ENCODE measurements at places on chromosomes 3 and 15.

DNA sequence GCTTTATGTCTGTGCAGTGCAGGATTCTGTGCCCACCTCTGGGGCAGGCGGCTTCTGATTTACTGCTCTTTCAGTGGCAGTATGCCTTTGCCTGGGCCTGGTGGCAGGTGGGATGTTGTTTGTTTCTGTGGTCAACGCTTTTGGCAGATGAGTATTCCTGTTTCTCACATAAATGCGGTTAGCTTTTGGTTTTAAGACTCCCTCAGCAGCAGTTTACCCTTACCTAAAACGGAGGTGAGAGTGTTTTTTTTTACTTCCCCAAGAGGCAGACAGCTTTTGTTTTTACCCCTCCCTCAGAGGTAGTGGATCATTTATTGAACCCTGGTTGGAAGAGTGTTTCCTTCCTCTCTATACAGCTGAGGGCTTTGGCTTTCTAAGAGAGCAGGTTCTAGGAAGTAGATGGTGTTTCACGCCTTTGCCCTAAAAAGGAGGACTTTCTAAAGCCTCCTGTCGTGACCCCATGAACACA lies 134.1 kb upstream of the PLSCR5 start:
- DNase-seq = no peak

DNA sequence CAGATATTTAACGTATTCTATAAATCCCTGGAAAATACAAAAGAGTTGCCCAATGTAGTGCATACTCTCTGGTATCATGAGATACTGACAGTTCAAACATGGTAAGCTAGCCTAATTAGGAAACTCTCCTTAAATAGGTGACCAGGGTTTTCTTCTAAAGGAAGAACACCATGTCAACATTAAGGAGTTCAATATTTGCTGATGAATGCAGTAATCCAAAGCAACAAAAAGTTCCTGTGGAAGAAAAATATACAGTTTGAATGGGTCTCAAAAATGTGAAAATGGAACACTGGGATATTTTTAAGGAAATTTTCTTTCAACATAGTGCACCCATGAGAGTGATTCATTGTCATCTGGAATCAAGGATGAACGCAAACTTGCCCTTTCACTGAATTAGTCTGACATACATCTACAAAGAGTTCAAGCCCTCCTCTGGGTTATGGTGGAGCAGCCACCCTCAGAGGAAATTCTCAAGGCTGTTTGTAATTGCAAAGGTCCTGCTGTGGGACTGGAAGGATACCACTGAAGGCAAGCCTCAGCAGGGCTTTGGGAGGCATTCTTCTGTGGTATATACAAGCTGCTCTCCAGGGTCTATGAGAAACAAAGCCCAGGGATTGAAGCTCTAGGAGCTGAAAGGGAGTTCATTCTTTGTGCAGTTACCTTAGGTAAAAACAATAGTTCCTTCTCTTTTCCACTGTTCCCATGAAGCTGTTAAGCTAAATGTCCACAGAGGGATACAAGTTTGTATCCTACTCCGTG lies 700.3 kb downstream of the TUSC7 start:
- DNase-seq = no peak

DNA sequence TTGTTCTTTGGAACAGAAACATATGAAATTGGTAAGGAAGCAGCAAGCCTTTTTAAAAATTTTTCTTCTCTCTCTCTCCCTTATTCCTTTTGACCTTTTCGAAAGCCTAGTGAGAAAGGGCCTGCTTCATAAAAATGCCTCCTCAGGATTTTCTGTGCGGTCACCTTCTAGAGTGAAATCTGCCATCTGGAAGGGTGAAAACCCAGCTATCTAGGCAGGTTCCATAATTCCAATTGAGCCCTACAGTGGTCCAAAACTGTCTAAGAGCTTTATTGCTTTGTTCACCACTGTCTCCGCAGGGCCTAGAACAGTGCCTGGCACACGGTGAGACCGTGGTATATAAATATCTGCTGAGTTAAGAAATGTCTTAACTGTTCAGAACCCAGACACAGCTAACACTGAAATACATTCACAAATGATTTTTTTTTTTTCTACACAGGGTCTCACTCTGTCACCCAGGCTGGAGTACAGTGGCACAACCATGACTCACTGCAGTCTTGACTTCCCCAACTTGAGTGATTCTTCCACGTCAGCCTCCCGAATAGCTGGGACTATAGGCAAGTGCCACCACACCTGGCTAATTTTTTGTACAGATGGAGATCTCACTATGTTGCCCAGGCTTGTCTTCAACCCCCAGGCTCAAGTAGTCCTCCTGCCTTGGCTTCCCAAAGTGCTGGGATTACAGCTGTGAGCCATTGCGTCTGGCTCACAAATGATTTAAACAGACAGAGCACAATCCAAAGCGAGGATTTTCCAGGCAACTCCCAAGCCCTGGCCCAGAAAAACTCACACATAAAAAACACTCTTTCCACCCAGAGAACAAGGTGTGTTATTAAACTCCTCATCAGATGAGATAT lies 64.4 kb downstream of the FRMD4B start:
- DNase-seq = no peak

- no peak for DNase-seq
These were observed 79.0 kb downstream of the NR2F2 start for GRCh38 chr15:96409215-96410138.

- no peak for DNase-seq
These were observed 284.7 kb upstream of the CTDSPL start for GRCh38 chr3:37576996-37577395.

GRCh38 chr3:170605490-170605889 lies 19.6 kb upstream of the SLC7A14 start:
- DNase-seq = no peak

DNA sequence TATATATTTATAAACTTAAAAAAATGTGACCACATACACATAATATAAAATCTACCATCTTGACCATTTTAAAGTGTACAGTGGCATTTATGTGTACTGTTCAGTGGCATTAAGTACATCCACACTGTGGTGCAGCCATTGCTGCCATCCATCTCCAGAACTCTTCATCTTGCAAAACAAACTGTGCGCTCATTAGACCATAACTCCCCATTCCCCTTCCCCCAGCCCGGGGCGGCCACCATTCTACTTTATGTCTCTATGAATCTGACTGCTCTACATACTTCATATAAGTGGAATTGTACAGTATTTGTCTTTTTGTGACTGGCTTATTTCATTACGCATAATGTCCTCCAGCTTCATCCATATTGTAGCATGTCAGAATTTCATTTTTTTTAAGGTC lies 47.8 kb downstream of the CTXND1 start:
- DNase-seq = no peak

DNA sequence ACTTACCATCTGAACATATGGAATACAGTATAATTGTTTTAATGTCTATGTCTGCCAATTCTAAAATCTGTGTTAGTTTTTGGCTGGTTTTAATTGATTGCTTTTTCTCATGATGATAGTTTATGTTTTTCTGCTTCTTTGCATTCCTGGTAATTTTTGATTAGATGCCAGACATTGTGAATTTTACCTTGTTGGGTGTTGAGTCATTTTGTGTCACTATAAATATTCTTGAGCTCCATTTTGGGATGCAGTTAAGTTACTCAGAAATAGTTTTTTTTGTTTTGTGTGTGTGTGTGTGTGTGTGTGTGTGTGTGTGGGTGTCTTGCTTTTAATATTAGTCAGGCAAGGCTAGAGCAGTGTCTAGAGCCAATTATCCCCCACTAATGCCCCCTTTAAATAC lies 818.8 kb upstream of the NR2F2 start:
- no peak for DNase-seq

DNA sequence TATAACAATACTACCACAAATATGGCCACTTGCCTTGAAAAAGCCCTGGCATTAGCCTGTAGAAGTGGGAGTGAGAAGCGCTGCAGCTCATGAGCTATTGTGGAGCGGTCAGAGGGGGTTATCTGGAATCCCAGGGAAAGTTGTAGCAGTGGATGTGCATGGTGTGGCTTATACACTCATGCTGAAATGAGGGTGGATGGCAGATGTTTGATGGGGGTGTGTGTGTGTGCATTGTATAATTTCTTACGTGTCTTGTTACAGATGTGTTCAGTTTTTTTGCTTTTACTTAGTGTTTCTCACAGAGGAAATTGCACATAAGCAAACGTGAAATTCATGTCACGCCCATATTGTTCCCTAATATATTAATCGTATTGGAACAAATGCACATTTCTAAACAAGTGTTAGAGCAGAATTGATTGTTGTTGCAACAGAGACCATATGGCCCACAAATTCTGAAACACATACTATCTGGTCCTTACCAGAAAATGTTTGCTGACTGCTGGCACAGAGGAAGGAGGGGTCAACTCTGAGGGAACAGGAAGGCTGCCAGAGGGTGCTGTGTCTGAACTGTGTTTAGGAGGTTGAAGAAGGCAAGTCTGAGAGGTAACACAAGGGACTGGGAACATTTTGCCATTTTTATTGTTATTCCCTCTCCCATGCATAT lies 200.0 kb upstream of the CFAP20DC start:
- DNase-seq = no peak
